ENCODE measurements at places on chromosomes 5 and 9. TPM values are rescaled to one million over a fixed set of nuclear protein-coding genes. Genes with fewer than 3 reads are reported as not detected.

GRCh38 chr9:138118601-138119071 lies 241.1 kb downstream of the CACNA1B start:
- DNase-seq = peak; percentile 65

The CARTPT gene
- not detected for total RNA-seq

The TAF1L gene
- not detected for total RNA-seq

DNA sequence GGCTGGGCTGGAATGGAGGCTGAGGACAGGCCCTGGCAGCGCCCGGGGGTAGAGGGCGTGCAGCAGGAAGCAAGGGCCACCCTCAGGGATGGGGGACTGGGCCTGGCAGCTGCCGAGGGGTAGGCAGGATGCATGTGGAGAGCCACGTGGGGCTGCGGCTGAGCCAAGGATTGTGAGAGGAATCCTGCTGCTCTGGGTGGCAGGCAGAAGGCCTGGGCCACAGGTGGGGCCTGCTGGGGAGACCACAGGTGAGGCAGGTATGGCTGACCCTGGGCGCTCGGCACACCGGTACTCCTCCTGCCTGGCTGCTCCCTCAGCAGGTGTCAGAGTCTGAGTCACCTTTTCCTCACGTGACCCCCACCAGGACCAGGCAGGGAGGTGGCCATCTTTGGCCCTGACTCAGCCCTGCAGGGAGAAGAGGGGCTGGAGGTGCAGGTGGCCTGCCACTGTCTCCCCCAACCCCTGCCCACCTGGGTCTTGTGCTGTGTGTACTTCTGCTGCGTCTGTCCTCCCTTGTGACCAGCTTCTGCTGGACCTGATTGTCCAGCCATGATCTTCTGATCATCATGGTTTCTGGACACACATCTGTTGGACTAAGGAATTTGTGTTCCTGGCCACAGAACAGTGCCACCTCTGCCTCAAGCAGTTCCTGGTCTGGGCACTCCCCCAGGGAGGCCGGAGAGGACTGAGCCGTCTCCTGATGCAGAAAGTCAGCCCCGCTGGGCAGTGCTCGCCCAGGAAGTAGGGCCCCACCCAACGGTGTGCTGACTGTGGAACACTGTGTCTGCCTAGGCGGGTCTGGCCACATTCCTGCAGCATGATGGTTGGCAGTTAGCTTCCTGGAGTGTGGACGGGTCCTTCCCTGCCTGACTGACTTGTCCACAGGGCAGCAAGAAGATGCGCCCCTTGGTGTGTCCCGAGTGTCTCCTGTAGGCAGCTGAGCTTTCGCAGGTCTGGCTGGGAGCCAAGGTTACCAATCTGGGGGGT lies 6.4 kb downstream of the ARRDC1 start:
- DNase-seq = peak; percentile 89

The C1QTNF2 gene
- total RNA-seq = 2.9 TPM

The FNIP1 gene
- 49.3 TPM for total RNA-seq

The MARVELD2 gene
- total RNA-seq = 24.6 TPM

The GABRG2 gene
- total RNA-seq = not detected

DNA sequence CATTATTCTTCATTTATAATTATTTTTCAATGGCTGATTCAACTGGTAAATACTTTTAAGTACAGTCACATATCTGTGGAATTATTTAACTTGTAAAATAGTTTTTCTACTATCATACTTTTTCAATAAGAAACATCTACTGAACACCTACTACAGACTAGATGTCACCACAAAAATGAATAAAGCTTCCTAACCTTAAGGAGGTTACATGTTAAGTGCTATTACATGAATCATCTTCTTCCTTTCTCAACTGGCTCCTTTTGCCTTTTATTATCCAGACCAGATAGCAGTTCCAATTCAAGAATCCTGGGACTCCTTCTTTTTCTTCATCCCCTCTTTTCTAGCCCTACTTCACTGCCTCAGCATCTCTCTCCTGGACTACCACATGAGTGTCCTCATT lies 4.7 kb downstream of the PGGT1B start:
- no peak for DNase-seq

GRCh38 chr5:149636861-149637246 lies 55.6 kb downstream of the ARHGEF37 start:
- peak; percentile 44 for DNase-seq

DNA sequence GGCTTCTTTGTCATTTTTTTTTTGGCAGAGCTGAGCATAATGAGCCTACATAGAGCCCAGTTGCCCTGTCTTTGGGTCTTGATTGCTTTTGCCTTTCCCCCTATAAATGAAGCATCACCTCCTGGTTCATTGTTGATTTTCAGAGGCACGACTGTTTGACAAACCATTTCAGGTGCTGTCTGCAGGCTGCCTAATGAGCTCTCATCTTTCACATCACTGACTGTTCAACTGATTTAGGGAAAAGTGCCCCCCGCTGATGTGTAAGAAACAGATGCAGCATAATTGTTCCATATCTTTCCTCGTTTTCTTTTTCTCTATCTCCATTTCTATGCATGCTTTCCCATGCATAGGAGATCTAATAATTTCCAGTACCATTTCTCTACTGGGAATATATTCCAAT lies 338.6 kb downstream of the TMEM38B start:
- no peak for DNase-seq

- no peak for DNase-seq
These were observed 574.9 kb upstream of the DMAC1 start for GRCh38 chr9:8374471-8374870.

DNA sequence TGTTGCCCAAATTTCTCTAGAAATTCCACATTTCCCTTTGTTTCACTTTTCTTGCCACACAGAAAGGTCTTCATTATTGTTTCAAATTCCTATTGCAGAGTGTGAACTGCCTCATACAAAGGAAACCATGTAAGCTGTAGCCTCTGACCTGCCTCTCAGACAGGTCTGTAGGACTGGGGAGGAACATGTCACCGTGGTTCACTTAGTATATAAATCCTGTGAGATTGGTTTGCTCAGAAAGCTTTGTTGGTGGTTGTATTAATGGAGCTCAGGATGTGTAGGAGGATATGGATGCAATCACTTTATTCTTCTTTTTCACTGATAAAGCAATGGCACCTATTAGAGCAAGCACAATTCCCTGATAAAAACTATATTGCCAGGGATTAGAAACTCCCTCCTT lies 4.2 kb downstream of the SGCD start:
- DNase-seq = no peak

DNA sequence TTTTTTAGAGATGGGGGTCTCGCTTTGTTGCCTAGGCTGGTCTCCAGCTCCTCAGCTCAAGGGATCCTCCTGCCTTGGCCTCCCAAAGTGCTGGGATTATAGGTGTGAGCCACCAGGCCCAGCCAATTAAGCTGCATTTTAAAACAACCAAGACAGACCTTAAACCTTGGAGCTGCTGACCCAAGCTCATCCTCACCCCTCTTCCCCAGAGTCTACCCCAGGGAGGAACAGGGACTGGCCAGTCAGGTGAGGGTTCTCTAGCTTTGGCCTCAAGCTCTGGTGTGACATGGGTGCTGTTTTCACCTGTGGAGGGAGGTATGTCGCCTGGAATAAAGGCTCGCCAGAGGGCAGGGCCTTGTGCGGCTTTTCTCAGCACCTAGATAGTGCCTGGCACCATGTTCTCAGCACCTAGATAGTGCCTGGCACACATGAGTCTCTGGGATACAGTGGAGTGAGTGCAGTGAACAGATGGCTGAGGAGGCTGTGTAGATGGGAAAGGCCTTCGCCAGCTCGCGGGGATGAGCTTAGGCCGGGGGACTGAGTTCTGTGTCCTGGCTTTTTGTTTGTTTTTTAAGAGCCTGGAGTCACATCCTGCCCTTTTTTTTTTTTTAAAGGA lies 7.4 kb downstream of the CDK9 start:
- DNase-seq = no peak

GRCh38 chr9:99488131-99489059 lies 266.3 kb downstream of the SEC61B start:
- no peak for DNase-seq
